ENCODE measurements at places on chromosomes 12 and 14. TPM values are rescaled to one million over a fixed set of nuclear protein-coding genes. Genes with fewer than 3 reads are reported as not detected.

Gene ACSM4
- total RNA-seq = not detected

Gene CACNA2D4
- 8.5 TPM for total RNA-seq

Gene TMPRSS12
- total RNA-seq = not detected

Gene TMEM117
- total RNA-seq = 1.6 TPM

DNA sequence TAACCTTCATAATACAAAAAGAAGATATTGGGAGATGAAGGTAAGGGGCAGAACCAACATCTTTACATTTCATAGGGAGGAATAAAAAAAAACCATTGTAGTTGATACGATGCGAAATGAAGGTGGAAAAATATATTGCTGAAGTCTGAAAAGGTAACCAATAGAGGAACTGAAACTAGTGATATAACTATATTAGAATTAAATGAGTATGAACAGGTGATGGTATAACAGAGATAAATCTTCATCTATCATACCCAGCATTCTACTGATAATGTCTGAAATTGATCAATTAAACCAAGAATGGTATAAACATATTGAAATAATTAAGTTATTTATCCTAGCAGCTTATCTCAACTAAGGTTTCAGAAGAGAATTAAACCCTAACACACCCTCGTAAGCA, 332.1 kb downstream of the NELL2 start:
- peaks cover 8% of the 10 kb centered on the region for H3K4me1 ChIP-seq
- no peaks in the 10 kb centered on the region for H3K36me3 ChIP-seq
- no peak overlapping the region for H3K4me3 ChIP-seq
- H3K27me3 ChIP-seq = no peaks in the 10 kb centered on the region

Gene HOXC12
- total RNA-seq = not detected

- H3K27me3 ChIP-seq = no peaks in the 10 kb centered on the region
- H3K27ac ChIP-seq = no peak overlapping the region
- H3K4me1 ChIP-seq = peaks cover 7% of the 10 kb centered on the region
- no peak overlapping the region for H3K4me3 ChIP-seq
- DNase-seq = no peak
These were observed 148.1 kb downstream of the TSPAN9 start for GRCh38 chr12:3225154-3225795.

DNA sequence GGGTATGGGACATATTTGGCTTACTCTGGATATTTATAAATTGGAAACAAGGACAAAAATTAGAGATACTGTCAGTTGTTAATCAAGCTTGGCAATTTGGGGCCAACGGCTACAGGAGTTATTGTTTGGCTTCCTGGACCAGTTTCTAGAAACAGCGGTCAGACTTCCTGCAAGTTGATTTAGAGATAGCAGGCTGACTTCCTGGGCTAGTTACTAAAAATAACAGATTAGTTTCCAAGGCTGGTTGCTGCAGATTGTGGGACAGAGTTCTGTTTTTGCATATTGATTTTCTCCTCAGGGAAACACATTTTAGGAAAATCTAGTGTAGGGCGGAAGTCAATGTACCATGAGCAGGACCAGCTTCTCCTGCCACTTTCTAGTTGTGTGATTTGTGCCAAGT, 144.0 kb upstream of the TMPO start:
- no peaks in the 10 kb centered on the region for H3K27me3 ChIP-seq
- no peak overlapping the region for H3K27ac ChIP-seq
- H3K36me3 ChIP-seq = no peaks in the 10 kb centered on the region
- no peak overlapping the region for H3K4me3 ChIP-seq
- H3K4me1 ChIP-seq = peaks cover 11% of the 10 kb centered on the region

- H3K27ac ChIP-seq = no peak overlapping the region
- H3K4me1 ChIP-seq = no peaks in the 10 kb centered on the region
- H3K4me3 ChIP-seq = no peak overlapping the region
- peaks cover 3% of the 10 kb centered on the region for H3K27me3 ChIP-seq
- no peak for DNase-seq
These were observed 33.1 kb upstream of the PTPRO start for GRCh38 chr12:15289192-15289591.

Gene PTPRO
- 3.7 TPM for total RNA-seq

Gene SUDS3
- 64.3 TPM for total RNA-seq

Gene C12orf54
- not detected for total RNA-seq

DNA sequence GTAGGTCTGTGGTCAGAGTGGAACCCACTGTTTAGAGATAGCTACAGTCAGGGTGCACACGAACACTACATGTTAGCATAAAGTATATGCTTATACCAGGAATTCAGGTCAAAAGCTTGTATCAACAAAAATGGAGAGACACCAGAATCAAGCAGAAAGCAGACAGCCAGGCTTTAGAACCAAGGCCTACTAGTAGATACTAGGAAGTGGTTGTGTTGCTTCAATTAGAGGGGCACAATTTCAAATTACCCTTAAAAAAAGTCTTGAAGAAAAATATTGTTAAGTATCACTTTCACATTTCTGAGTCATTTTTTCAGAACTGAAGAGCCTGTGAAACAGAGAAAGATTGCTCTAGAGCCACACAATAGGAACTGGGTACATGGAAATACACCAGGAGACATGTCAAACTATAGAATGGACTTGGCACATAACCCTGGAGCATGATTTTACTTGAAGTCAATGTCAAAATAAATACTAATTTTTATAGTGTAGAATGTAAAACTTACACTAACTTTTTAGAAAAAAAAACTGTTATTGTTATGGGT, 41.6 kb downstream of the LRRC9 start:
- no peak overlapping the region for H3K4me3 ChIP-seq
- no peak for DNase-seq
- H3K27ac ChIP-seq = no peak overlapping the region

All from neural progenitor cell (in vitro differentiated cells).